Forelimb muscle (tissue), 1 donor: ENCODE measurements at places on chromosomes 4 and X. TPM values are rescaled to one million over a fixed set of nuclear protein-coding genes. Genes with fewer than 3 reads are reported as not detected.

DNA sequence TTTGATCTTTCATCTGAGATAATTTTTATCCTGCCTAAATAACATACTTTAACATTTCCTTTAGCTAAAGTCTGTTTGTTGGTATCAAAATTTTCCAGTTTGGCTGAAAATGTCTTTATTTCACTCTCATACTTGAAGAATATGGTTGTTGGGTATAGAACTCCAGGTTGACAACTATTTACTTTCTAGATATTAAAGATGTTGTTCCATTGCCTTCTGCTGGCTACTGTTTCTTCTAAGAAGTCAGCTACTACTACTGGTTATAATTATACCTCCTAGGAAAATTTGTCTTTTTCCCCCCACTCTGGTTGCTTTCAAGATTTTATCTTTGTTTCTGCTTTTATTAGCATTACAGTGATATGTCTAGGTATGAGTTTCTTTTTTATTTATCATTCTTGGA lies 75.7 kb downstream of the SH3RF1 start:
- DNase-seq: no peak

- DNase-seq: no peak
These were observed 38.4 kb downstream of the CPLX1 start for GRCh38 chr4:787561-787981.

GRCh38 chrX:136630881-136631280 lies 17.1 kb upstream of the CD40LG start:
- no peak for DNase-seq

GRCh38 chr4:69823481-69824186 lies 36.3 kb downstream of the SULT1E1 start:
- no peak for DNase-seq

DNA sequence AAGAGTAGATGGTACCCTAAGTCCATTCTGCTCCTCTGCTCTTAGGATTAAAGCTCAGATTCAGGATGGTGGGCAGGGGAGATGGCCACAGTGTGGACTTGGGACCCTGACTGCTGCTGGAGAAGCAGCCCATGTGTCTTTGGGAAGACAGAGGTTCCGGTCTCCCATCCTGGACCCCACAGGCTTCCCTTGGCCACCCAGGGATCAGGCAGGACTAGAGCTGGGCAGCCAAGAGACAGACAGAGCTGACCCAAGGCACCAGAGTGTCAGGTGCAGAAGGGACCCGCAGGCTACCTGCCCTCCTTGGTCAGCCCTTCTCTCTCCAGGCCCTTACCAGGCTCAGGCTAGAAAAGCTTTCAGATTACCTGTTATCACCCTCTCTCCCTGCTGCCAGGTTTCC lies 25.7 kb upstream of the SHROOM4 start:
- DNase-seq: no peak

GRCh38 chr4:181528570-181529184 lies 714.5 kb upstream of the TENM3 start:
- DNase-seq: peak; percentile 6

DNA sequence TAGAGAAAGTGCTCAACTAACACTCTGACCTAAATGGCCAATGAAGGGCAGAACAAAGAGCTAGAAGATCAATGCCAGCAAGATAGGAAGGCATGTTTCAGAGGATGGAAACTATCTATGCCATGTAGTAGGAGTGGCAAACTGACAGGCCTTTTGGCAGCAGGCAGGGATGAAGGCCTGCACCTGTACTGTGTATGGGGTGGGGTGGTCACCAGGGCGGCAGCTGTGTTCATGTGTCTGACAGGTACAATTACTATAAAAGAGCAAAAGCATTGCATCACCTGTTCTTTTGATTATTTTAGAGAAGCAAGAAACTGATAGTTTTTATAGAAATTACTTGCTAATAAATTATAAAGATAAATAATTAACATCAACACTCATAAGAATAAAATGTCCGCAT lies 239.1 kb downstream of the CAMK2D start:
- DNase-seq: no peak

DNA sequence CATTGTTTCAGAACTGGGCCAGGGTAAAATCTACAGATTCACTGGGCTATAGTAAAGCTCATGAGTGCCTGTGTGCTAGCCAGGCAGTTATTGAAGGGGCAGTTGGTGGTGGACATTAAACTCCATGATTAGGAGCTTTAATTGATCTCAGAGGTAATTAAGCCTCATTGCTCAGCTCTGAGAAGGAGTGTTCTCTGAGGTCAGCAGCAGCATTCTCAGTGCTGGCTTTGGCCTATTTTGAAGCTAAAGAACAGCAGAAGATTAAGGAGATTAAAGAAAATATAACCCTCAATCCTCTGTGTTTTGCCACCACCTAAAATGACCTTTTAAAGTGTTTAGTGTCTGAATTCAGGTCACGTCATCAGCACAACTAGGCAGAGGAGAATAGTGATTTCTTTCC lies 42.5 kb downstream of the EGF start:
- no peak for DNase-seq

DNA sequence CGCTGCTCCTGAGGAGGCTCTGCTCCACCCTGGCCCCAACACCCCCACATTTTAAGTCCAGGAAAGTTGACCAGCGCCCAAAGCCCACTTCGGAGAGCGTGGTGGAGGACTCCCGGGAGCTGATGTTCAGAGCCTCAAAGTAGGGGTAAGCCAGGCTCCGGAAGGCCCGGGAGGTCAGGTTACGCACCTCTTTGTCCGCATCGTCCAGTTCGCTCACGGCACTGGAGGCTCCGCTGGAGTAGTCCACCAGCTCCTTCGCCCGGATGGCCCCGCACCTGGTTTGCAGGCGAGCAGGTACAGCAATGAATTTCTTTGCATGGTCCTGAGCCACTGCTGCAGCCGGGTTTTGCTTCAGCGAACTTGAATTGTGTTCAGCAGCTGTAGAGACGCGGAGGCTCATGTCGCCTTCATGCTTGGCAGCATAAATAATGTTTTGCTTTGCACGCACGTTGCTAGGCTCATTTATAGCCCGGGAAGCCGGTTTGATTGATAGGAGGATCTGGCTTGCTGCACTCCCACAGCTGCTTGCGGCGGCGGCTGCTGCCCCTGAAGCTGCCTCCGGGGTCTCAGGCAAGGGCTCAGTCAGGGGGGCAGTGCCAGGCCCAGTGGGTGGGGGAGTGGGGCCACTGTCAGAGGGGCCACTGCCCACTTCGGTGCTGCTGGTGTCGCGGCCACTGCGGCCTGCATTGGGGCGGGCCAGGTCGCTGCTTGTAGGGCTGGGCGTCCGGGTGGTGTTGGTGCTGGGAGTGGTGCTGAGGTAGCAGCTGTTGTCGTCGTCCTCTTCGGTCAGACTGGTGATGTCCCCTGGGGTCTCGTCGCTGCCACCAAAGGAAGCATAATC lies 4.8 kb downstream of the C4orf54 start:
- no peak for DNase-seq

DNA sequence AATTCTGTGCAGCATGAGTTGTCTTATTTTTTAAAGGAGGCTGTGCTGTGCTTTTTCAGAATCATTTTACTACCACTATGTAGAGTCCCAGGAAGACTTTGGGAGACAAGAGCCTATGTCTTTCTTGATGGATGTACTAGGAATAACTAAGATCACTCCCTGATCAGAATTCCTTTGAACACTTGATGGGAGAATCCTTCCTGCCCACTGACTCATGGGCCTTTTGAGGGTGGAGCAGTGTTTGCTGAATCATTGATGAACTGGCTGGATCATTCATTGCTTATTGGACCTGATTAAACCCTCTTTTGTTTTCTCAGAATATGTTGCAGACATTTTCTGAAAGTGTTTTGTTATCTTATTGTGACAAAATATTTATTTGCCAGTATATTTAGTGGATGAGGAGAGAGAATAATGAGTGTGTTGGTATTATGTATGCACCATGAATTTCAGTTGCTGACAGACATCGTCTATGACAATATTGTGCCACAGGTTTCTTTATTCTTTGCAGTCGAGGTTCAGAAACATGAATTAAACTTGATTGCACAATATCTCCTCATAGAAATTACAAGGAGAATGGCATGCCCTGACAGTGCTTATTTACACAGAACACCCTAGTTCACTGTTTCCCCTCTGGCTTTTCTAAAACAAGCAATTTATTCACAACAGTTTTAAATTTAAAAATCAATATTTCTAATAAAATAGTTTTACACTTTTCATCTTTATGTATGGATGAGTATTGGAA lies 36.3 kb downstream of the POU4F2 start:
- DNase-seq: no peak

DNA sequence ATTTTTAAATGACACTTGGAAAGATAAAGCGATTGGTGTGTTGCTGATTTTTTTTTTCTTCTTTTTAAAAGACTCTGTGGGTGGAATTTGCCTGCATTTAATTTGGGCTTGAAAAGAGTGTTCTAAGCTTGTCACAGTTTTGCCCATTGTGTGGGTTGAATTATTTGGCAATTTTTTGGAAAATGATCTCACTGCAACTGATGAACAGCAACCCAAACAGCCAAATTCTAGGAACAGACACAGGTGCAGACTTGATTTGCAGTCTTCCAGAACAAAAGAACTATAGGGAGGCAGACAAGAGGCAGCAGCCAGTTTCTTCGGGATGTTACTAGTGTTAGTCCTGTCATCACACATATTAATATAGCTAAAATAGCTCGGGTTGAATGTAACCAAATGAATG lies 40.5 kb downstream of the CASP6 start:
- no peak for DNase-seq

GRCh38 chrX:105515561-105515960 lies 295.1 kb upstream of the TEX13A start:
- no peak for DNase-seq

DNA sequence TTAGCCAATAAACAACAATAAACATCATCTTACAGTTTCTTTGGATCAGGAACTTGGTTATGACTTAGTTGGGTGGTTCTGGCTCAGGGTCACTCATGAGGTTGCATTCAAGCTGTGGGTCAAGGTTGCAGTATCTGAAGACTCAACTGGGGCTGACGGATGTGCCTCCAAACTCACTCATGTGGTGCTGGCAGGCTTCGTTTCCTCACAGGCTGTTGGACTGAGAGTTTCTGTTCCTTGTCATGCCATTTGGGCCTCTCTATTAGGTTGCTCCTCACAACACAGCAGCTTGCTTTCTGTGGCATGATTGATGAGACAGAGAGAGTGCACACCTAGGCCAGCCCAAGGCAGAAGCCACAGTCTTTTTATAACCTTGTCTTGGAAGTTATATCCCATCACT lies 20.7 kb downstream of the FRMPD3 start:
- no peak for DNase-seq

DNA sequence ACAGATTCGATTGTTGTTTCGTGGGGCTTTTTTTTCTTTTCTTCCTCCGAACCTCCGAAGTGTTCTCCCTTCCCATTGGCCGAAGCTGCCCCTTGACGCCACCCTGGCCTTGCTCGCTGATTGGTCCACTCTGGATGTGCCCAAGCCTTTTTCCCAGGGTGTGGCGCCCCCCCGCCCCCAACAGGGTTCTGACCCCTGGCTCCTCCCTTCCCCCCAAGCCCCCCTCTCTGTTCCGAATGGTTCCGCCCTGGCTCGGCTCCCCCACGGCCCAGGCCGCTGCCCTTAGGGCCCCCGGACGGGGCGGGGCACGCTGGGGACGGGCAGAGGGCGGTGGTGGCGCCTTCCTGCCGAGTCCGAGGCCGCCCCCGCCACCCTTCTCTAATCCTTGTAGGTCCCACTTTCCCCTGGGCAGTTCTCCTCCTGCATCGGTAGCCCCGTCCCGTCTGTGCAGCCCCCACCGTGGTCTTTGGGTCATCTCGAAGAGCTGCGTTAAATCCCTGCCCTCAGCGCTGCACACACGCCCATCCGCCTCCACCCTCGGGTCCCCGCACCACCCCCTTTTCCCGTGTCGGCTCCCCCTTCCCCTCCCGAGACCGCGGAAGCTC lies 25.5 kb downstream of the UTP14A start:
- DNase-seq: no peak

Gene TCP11X2
- not detected for polyA plus RNA-seq

Gene ZFP42
- not detected for polyA plus RNA-seq
